ENCODE measurements at places on chromosomes 5 and 9.
A peak's percentile ranks its signal among the peaks of the same experiment; 100 is the strongest.

DNA sequence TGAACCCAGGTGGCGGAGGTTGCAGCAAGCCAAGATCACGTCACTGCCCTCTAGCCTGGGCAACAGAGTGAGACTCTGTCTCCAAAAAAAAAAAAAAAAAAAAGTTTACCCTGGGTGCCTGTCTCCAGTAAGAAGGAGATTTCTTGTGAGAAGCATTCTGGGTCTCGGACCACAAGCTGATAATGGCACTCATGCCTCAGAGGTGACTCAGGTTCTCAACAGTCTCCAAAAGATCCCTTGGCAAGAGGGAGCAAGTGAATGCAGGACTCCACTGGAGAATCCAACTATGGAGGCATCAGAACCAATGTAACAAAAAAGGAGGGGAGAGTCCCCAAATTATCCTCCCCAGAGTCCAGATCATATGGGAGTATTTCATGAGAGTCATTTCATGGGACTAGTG, 106.0 kb upstream of the LRRTM2 start:
- DNase-seq: peak; percentile 54

- DNase-seq: no peak
Measured at GRCh38 chr5:59673438-59674058, 220.0 kb downstream of the PDE4D start.

GRCh38 chr9:108994695-108995094, 18.6 kb downstream of the CTNNAL1 start:
- no peak for DNase-seq

DNA sequence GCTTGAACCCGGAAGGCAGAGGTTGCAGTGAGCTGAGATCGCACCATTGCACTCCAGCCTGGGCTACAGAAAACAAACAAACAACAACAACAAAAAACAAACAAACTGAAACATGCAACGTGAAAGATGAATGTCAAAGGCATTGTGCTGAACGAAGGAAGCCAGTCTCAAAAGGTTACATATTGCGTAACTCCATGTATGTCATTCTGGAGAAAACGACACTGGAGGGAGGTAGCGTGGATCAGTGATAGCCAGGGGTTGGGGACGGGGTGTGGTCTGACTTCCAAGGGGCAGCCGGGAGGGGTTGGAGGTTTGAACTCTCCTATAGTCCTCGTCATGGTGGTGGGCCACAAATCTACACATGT, 12.1 kb upstream of the WDR5 start:
- DNase-seq: no peak

GRCh38 chr9:117465706-117466105, 50.8 kb upstream of the ASTN2 start:
- no peak for DNase-seq

GRCh38 chr5:139019211-139019610, 144.1 kb upstream of the LRRTM2 start:
- DNase-seq: no peak

DNA sequence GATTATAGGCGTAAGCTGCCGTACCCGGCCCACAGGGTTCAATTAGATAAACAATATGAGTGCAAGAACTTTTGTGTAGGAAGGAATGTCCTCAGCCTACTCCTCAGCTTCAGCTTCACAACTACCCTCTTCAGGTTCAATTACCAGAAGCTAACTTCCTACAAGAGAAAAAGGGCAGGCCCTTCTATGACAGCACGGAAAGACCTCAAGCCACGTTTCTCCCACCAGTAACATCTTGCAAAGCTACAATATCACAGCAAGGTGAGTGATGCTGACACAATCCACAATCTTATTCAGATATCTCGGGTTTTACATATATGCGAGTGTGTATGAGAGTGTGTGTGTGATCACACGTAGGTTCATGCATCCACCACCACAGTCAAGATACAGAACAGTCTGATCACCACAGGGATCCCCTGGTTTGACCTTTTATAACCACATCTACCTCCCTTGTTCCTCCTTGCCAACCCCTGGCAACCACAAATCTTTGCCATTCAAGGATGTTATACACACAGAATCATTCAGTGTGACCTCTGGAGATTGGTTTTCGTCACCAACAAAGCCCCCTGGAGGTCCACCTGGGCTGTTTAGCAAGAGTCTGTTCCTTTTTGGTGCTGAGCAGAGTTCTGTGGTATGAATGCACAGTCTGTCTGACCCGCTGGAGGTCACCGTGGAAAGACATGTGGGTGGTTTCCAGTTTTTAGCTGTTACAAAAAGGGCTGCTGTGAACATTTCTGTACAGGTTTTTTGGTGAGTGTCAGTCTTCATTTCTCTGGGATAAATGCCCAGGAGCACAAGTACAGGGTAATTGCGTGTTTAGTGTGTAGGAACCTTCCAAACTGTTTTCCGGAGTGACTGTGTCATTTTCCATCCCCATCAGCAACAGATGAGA, 38.2 kb downstream of the IPPK start:
- no peak for DNase-seq

DNA sequence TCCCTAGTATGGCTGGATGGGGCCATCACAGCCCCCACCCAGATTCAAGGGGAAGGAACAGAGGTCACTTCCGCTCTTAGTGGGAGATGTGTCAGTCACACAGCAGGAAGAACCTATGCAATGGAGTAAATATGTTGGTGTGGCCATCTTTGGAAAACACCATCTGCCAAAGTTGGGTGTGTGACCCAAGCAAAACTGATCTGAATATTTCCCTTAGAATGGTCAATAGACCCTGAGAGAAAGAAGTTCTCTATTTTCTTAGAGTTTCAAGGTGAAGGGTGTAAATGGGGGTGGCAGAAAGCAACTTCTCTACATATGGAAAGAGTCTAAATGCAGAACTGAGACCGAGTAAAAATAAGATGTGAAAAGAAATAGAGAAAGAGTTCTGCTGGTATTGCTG, 212.7 kb downstream of the ESM1 start:
- no peak for DNase-seq

DNA sequence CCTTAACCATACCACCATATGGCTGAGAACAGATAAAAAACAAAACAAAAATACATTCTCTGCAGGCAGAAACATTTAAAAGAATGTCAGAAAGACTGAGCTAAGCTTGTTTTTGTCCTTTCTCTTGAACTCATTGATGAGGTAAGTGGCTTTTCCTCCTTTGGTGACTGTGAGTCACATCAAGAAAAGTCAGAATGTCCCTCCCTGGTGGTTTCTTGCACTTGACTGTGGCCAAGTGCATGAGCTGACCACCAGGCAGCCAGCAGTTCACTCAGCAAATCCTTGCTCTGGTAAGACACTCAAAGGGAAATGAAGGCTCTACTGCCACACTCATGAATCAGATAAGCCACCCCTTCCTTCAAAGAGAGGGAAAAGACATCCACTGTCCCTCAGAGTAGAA, 970.9 kb downstream of the TAF11L14 start:
- DNase-seq: no peak

DNA sequence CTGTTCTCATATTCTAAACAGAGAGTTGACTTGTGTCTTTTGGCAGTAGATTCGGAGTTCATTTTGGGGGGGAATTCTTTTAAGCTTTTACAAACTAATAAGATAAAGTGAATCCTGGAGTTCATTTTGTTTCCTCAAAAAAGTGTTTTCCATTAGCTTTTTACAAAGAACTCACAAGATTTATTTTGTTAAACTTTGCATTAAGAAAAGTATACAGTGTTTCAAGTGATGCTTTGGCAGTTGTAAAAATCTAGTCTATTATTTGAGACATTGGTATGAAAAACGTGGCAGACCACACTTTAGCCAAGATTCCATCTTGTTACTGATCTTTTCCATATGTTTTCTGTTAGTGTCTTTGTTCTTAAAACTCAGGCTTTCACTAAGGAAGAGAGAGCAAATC, 1.2 kb upstream of the OMD start:
- DNase-seq: peak; percentile 37

DNA sequence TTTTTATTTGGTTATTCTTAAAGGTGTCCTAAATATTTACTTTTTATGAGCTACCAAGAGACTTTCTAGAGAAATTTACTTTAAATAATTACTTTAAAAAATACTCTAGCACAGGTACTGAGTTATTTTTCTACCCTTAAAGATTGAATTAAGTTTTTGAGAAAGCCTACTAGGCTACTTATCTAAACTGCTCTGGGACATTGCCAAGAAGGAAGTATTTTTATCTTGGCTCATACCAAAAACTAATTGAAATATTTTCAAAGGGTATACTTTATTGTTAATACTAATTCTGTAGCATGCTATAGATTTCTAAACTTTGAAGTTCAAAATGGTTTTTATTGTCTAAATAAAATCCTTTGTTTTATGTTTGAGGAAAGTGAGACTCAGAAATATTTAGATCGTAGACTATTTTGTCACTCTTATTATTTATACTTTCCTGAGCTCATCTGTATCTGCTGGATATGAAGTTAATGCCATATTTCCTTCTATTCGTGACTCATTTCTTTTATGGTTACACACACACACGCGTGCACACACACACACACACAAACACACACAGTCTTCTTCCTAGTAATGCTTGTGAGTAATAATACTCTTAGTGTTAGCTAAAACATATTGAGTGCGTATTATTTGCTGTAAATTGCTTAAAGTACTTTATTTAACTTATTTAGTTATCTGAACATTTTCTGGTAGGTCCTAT, 89.5 kb downstream of the MAN2A1 start:
- no peak for DNase-seq

DNA sequence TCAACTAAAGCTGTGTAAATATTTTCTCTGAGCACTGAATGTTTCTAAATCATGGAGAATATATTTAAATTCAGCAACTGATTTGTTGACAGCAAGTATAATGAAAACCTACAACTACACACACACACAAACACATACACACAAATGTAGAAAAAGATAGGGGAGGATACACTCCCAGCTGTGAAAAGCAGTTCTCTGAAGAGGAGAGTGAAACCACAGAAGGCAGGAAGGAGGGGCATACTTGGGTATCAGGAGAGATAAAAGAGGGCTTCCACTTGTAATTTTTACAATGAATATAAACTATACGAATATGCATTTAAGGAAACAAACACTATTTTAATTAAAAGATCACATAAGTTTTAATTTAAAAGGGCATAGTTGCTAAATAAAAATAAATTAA, 227.8 kb upstream of the SLC24A2 start:
- DNase-seq: no peak

DNA sequence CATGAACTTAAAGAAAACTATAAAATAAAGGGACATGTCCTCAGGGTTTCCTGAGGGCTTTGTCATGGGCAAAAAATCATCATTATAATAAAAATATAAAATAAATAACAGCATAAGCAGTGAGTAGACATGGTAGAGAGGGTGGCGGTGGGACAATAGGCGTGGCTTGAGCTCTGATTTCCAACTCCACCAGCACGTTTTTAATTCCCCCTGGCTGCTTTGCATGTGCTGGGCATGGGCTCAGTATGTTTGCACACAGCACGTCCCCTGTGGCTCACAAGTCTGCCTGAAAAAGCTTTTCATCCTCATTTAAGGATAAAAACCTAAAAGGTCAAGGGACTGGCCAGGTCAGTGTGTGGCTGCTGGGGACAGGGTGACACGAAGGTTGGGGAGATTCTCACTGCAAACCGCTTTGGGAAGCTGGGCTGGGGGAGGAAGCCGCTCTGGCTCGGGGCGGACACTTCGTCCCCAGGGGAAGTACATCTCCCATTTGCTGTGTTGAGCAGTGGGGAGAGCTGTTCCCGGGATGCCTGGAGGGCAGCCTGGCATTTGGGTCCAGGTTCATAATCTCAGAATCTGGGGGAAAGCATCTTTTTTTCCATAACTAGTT, 32.6 kb downstream of the NKX2-5 start:
- DNase-seq: no peak

DNA sequence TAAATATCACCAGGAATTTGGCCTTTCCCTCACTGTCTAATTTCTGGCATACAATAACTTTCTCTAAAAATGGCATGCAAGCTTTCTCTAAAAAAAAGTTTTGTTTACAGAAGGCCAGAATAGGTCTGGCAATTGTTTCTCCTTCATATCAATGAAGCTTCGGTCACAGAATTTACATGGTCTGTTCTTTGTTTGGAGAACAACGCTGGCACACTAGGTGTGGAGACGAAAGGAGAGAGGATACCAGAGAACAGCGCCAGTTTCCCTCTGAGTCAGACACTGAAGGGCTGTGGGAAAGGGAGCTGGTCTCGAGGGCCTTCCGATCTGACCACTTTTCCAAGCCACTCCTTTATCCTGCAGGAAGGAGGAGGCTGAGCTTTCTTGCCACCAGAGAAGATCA, 60.1 kb upstream of the ITGA1 start:
- DNase-seq: peak; percentile 64

GRCh38 chr9:124475868-124476690, 25.8 kb downstream of the ADGRD2 start:
- DNase-seq: no peak

DNA sequence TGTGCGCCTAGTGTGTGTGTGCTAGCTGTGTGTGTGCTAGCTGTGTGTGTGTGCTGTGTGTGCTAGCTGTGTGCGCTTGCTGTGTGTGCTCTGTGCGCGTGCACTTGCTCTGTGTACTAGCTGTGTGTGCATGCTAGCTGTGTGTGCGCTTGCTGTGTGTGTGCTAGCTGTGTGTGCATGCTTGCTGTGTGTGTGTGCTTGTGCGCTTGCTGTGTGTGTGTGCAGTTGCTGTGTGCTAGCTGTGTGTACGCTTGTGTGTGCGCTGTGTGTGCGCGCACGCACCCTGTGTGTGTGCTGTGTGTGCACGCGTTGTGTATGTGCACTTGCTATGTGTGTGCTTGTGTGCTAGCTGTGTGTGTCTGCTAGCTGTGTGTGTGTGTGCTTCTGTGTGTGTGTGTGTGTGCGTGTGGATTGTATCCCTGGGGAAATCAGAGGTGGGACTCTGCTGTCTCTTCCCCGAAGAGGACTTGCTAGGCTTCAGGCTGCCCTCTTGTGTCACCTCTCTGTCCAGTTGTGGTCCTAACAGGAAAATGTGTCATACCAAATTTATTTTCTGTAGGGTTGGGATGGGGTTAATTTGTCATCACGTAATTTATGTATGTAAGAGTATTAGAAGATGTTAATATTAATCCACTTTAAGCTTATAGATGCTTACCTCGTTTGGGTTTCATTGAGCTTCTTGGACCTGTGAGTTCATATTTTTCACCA, 38.9 kb downstream of the TPPP start:
- no peak for DNase-seq

DNA sequence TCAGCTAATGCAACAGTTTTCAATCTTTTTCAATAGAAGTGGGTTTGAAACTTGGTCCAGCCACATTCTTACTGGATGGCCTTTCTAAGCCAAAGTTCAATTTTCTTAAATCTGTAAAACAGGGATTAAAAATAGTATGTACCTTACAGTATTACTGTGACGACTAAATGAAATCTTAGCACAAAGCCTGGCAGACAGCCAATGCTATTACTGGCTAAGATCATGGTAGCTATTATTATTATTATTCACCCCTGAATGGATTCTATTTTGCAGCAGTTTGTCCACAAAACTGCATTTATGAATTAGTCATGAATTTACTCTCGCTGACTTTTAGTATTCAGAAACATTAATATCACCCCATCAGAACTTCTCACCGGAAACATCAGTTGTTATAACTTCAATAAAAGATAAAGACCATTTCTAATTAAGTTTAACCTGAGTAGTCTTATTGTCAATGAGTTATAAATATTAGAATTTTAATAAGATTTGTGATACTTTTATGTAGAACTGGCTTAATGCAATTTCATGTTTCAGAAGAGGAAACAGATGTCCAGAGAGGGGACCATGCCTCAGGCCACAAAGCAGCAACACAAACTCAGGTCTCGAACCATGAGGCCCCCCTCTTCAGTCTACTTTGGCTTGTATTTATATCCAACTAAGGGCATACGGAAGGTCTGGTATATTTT, 468.2 kb downstream of the ARHGEF28 start:
- no peak for DNase-seq

Data from GM04503 (cell line).